Activated CD4-positive, alpha-beta memory T cell treated with anti-CD3 and anti-CD28 coated beads for 36 hours (primary cell): ENCODE measurements at places on chromosomes 7 and 10. TPM values are rescaled to one million over a fixed set of nuclear protein-coding genes. Genes with fewer than 3 reads are reported as not detected.

CPEB3 gene
- total RNA-seq, result 1.4 TPM

DNA sequence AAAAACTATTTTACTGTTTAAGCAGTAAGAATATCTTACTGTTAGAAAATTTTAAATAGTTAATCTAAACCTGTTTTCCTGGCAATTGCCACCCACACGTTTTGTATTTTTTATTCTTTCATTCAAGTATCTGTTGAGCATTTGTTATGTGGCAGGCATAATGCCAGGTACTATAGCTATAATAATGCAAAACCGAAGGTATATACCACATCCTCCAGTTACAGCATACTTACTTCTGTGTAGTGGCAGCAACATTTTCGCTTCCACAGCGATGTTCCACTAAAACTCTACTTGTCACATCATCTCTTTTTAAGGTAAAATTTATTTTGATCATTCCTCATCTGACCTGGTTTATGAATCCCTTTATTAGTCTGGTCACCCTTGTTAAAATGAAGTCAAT is 30.0 kb downstream of the WASL start:
- DNase-seq, result no peak

- peak; percentile 80 for DNase-seq
Measured at GRCh38 chr7:158812684-158813083, 16.6 kb downstream of the ESYT2 start.

GRCh38 chr7:15620491-15621185 is 58.8 kb upstream of the AGMO start:
- DNase-seq, result no peak

- no peak for DNase-seq
Measured at GRCh38 chr10:22801785-22802184, 87.4 kb upstream of the PIP4K2A start.
